ENCODE measurements at places on chromosomes 4 and X.

DNA sequence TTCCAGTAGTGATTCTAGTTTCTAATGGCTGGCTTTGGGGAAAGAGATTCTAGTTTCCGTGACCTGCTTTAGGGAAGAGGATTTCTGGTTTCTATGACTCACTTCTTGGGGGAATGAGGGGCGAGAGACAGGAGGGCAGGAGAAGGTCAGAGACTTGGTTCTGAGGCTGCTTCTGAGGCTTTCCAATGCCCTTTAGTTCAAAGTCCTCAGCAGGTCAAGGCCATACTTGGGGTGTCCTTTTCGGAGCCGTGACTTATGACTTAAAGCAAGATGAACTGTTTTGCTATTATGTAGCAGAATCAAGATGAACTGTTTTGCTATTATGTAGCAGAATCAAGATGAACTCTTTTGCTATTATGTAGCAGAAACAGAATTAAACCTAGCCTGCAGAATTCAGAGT is 52.2 kb upstream of the TLR3 start:
- no peak for DNase-seq

GRCh38 chrX:110226931-110227330 is 91.0 kb downstream of the AMMECR1 start:
- DNase-seq, result no peak

DNA sequence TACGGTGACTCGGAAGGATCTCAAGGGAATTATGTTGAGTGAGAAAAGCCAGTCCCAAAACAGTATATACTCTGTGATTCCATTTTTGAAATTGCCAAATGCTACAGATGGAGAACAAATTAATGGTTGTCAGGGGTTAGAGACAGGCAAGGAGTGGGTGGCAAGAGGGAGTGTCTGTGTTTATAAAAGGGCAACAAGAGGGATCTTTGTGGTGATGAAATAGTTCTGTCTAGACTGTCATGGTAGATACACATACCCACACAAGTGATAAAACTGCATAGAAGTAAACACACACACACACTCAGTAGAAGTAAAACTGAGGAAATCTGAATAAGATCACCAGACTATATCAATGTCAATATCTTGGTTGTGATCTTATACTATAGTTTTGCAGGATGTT is 92.7 kb downstream of the CD99L2 start:
- no peak for DNase-seq

DNA sequence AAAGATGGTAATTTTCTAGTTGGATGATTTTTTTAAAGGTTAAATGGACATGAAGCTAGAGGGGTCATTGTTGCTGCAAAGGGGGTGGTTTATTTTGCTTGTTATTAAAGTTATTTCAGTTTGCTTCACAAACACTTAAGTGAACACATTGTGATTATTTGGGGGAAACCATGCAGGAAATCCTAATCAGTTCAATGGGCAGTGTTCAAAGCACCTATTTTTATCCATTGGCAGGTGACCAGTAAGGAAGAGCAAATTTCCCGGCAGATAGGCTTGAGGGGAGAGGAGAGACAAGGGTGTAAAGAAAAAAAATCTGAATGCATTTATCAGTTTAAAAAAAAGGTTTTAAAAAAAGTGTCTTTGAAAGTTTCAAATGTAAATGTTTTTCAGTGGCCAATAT is 17.6 kb downstream of the GPR174 start:
- DNase-seq, result no peak

- DNase-seq, result peak; percentile 18
Observed at GRCh38 chr4:24805067-24805466, 9.7 kb downstream of the SOD3 start.

- DNase-seq, result no peak
Observed at GRCh38 chr4:65791812-65792308, 121.6 kb upstream of the EPHA5 start.

DNA sequence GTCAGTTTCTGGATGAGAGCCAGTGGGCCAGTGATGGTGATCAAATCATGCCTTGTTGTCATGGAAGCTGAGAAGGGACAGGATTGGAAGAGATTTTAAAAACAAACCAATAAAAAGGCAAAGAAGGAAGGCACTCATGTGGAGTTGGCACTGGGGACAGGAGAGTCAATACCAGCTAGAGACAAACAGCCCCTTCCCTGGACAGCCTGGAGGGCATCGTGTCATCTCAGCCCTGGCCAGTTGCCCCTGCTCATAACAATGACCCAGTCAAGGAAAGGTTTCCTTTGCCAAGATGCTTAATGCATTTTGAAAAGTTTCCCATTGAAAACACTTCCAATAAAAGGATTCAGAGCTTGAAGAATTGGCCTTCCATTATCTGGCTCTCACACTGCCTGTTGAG is 55.5 kb downstream of the SCML1 start:
- DNase-seq, result no peak

DNA sequence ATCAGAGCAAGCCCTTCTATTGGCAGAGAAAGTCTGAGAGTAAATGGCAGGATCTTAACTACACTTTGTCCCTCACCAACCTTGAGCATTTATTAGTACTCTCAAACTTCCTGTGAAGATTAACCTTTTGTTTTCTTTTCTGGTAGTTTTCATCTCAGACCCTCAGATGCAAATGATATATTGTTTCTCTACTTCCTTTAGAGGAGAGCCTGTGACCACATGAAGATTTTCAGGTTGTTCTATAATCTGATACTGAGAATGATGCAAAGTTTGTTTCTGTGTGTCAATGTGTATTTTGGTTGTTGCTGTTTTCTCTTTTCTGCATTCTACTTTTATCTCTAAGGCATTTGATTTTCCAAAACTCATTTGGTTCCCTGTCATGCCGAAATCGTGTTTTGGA is 165.8 kb upstream of the CYSLTR1 start:
- DNase-seq, result no peak

GRCh38 chr4:107037199-107037584 is 1.1 kb upstream of the DKK2 start:
- DNase-seq, result no peak

- DNase-seq, result no peak
Observed at GRCh38 chrX:51459125-51459524, 37.3 kb downstream of the NUDT11 start.

GRCh38 chrX:132858018-132858417 is 100.4 kb downstream of the HS6ST2 start:
- no peak for DNase-seq

DNA sequence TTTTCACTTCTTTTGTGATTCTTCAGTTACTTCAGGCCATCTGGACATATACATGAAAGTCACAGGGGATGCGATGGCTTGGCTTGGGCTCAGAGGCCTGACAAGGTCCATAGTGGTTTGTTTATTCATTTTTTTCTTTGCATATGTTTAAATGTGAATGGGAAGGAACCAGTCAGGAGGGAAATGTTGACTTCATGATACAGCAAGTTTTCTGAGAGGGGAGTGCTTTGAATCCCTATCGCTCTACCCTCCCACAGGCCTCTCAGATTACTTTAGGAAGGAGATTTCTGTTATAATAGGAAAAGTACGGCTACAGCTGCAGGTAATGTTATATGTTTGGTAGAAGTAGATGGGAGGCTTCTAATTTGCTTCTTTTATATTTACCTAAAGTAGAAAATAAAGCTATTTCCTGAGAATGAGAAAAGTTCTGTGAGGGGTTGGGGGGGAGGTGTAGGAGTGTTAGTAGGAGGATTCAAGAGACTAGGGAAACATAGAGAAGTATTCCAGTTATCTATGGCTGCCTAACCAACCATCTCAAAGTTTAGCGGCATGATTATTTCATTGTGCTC is 322.9 kb downstream of the RAPGEF2 start:
- no peak for DNase-seq

GRCh38 chr4:85243857-85244256 is 231.1 kb upstream of the ARHGAP24 start:
- no peak for DNase-seq

- no peak for DNase-seq
Observed at GRCh38 chr4:139684351-139684750, 18.7 kb downstream of the MGST2 start.

DNA sequence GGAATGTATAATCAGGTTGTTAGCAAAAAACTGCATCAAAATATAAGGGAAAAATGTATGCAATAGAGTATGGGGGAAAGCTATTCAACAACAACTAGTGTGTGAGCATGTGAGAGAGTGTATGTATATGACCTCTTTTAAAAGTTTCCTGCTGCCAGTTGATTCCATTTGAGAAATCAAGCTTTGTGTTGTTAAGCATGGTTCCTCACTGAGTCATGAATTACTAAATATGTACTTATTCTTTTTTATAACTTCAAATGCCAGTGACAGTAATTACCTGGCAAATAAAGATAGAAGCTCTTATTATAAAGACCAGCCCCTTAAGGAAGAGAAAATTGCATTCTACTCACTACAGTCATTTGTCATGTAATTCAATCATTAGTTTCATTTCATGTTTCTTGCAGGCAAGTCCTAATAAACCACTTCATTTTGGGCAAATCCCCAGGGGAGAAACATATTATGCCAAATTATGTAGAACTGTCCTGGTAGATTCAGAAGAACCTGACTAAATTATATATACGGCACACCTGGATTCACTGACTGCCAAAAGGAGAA is 19.2 kb downstream of the RASGEF1B start:
- DNase-seq, result no peak

DNA sequence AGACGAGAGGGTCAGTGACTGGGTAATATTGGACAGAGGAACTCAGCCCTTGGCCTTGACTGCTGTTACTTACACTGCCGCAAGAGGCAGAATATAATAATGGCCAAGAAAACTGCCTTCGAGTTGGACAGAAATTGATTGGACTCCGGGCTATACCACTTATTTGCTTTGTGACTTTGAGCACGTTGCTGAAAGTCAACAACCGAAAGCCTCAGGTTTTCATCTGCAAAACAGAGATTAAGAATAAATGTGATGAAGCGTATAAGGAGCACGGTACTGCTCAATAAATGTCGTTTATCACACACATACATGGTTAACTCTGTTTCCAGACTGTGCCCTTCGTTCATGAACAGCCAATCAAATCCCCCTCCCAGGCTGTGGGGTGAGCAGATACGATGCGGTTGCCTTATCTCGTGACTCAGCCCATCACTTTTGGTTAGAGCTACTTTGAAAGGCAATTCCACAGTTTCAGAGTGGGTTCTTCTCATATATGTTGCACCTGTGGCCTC is 91.6 kb downstream of the TSPAN7 start:
- no peak for DNase-seq

- no peak for DNase-seq
Observed at GRCh38 chr4:152009031-152009670, 248.3 kb upstream of the GATB start.

DNA sequence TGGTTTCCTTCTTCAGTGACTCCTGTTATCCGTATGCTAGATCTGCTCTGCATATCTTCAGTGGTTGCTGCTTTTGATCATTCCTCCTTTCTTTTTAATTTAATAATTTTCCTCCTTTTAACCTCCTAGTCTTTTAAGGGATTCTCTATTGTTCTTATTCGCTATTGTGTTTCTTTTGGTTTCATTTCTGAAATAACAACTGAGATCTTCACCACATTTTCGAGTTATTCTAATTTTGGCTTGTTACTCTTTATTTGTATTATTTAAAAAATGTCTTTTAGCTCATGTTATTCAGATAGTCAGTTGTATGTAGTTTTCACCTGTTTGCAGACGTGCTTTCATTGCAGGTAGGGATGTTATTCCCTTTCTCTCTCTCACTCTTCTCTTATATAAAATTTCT is 24.9 kb downstream of the IGFBP7 start:
- no peak for DNase-seq

- no peak for DNase-seq
Observed at GRCh38 chr4:7620086-7620813, 185.5 kb upstream of the PSAPL1 start.

- DNase-seq, result no peak
Observed at GRCh38 chr4:152937336-152938236, 1.5 kb downstream of the FHDC1 start.

DNA sequence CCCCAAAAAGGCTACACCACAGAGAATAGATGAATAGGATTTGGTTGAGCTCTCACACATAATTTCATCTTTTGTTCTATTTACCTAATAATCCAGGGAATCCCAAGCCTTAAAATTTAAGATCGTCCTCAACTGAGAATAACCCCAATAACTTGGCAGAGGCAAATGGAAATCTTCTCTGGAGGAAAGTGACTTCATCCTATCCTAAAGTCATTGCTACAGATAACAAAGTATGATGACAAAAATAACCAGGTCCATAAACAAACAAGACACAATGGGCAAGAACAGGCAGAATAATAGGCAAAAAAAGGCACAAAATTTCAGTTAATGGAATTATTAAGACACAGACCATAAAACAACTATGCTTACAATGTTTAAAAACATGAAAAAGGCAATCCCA is 177.3 kb upstream of the STK26 start:
- no peak for DNase-seq

DNA sequence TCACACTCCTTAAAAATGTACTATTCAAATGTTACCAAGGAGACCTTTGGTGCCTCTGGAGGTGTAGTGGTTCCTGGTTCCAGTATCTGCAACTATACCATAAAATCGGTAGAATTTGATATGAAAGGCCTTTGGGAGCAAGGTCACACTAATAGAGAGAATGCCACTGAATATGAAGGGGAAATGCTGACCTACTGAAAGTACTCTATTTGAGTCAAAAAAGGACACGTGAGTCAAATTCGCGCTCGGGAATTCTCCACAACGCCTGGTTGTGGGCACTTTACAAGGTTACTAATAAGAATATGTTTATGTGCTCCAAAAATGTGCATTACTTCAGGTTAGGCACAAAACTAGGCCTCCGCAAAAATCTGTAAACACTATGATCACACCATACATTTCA is 39.5 kb upstream of the RELL1 start:
- DNase-seq, result no peak

GRCh38 chr4:153564630-153565525 is 98.7 kb downstream of the TMEM131L start:
- no peak for DNase-seq

DNA sequence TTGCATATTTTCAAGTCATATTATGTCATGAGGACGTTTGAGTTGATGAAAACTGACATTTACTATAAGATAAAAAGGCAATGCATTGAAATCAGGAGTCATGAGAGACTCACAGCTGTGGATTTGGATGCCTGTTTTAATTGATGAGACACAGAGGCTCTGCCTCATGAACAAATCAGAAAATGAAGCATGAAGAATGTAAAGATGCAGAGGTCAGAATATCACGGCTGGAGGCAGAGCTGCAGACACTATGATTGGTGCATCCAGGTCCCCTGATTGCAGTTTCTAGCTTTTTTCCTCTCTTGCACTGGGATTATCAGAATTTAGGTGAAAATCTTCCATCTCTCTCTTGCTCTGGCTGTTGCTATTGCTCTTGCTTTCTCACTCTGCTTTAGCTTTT is 74.7 kb downstream of the FAM47B start:
- no peak for DNase-seq

DNA sequence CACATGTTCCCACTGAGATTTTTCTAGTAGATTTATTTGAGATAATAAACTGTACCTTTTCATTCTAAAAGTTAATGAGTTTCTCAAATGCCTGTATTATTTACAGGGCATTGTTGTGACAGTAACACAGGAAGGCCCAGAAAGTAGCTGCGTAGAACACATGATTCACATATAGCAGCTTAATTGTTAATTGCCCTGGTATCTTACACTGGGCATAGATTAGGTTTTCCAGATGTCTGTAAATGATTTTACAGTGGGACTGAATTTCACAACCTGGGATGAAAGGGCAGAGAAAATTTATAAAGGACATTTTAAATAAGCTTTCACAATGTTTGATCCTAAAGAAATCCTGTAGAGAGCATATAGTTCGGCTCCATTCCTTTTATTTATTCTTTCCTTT is 27.6 kb downstream of the UGT8 start:
- DNase-seq, result no peak
